Renal pelvis (tissue), 12 donors: ENCODE measurements at places on chromosomes 4 and X. TPM values are rescaled to one million over a fixed set of nuclear protein-coding genes. Genes with fewer than 3 reads are reported as not detected.

CYSLTR1 gene
- polyA plus RNA-seq, result 1.9 TPM

NEUROG2 gene
- polyA plus RNA-seq, result not detected

WWC2 gene
- 73.6 TPM for polyA plus RNA-seq

DNA sequence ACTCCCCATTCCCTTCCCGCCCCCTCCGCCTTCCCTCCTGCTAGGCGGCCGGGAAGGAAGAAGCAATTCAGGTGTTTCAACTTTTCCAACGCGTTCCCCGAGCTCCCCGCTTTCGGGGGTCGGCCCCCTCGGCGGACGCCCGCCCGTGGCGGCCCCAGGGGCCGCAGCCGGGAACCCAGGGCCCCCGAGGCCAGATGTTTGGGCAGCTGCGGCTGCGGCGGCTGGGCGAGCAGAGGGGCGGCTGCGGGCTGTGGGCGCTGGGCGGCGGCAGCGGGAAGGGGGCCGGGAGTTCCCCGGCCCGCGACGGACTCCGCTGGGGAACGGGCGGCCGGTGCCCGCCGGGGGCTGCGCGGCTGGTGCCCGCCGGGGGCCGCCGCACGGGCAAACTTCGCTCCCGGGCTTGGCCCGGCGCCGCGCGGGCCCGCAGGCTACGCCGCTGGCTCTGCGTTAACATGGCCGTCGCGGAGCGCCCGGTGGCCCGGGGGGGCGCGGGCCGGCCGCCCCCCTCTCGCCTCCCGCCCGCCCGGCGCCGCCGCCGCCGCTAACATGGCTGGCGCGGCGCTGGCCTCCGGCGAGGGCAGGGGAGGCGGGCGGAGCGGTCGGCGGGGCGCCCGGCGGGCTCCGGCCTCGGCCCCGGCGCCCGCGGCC is 510 bp downstream of the HMGB3 start:
- no peak for DNase-seq

DNA sequence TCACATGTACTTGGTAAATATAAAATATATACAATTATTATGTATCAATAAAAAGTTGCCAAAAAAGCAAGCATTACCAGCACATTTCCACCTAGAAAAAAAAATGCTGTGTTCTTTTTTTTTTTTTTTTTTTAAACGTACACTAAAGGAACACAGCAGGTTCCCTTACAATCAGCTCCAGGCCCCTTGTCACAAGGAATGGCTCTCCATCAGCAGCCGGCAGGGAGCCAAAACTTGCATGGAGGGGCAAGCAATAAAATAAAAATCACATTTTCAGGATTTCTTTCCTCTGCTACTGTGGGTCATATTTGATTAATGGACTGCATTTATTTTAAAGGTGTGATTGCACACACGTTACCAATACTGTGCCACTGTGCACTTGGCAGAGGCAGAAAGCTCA is 460.3 kb downstream of the GPAT3 start:
- DNase-seq, result no peak

GRCh38 chrX:44480591-44480990 is 62.1 kb downstream of the FUNDC1 start:
- DNase-seq, result peak; percentile 53

- no peak for DNase-seq
Observed at GRCh38 chr4:16858275-16858752, 40.1 kb downstream of the LDB2 start.

DNA sequence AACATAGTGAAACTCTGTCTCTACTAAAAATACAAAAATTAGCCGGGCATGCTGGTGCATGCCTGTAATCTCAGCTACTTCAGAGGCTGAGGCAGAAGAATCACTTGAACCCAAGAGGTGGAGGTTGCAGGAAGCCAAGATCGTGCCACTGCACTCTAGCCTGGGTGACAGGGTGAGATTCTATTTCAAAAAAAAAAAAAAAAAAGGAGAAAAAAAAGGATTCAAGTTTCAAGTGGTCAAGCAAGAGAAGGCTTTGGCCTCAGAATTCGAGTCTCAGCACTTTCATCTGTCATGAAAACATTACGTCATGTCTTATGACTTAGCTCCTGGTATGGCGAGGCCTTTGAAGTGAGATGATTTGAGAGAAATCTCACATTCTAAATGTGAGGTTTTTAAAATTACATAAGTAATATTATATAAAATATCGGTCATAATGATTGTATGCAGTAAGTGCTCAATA is 21.2 kb upstream of the DHRSX start:
- DNase-seq, result no peak

DNA sequence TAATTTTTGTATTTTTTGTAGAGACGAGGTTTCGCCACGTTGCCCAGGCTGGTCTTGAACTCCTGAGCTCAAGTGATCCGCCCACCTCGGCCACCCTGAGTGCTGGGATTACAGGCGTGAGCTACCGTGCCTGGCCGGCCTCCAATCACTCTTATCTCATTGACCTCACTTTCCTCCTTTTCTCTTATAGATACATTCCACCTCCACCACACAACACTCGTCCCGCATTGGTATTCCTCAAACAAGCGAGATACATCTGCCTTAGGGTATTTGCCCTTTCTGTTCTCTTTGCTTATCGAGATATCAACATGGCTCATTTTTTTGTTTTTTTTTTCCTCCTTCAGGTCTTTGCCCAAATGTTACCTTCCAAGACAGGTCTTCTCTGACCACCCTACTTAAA is 1.8 kb upstream of the PRPS1 start:
- no peak for DNase-seq
